ENCODE measurements at places on chromosomes 11 and 22.
A peak's percentile ranks its signal among the peaks of the same experiment; 100 is the strongest.

- DNase-seq, result no peak
Observed at GRCh38 chr11:106424111-106424510, 346.6 kb downstream of the AASDHPPT start.

GRCh38 chr11:9600644-9601036 lies 27.2 kb downstream of the WEE1 start:
- DNase-seq, result no peak

DNA sequence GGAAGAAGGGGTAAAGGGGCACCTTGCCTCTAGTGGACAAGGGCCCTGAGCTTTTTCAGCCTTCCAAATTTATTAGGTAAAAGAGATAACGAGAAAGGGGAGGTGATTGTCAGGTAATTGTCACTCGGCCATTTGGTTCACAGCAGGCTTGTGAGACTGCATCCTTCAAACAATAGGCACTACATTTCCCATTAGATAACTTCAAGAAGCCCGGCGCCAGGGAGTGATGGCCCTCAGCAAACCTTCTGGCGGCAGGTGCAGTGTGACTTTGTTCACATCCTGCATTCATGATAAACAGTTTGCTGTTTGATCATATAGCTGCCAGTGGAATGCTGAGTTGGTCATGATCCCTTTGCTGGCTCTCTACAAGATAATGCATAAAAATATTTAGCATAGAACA lies 185.1 kb downstream of the CWF19L2 start:
- no peak for DNase-seq

GRCh38 chr11:37710031-37710430 lies 1112.0 kb upstream of the RAG2 start:
- no peak for DNase-seq

GRCh38 chr11:118820412-118821357 lies 29.7 kb upstream of the DDX6 start:
- no peak for DNase-seq

GRCh38 chr11:93468290-93468689 lies 74.9 kb downstream of the SMCO4 start:
- DNase-seq, result no peak

GRCh38 chr11:55936300-55936699 lies at the start of gene OR5I1:
OR5I1 (minus strand) TSS chr11:55936400; CDS start chr11:55936400, 0 bp downstream.
- no peak for DNase-seq

- no peak for DNase-seq
Observed at GRCh38 chr11:86874304-86875056, 74.1 kb downstream of the PRSS23 start.

GRCh38 chr11:116927163-116927974 lies 89.9 kb upstream of the APOA1 start:
- DNase-seq, result peak; percentile 32

GRCh38 chr11:1100417-1101245 lies 26.0 kb downstream of the MUC2 start:
- DNase-seq, result no peak

GRCh38 chr11:98104249-98104648 lies 916.5 kb upstream of the CNTN5 start:
- no peak for DNase-seq

GRCh38 chr11:110948112-110948511 lies 235.9 kb upstream of the ARHGAP20 start:
- DNase-seq, result no peak

GRCh38 chr11:65501186-65501471 lies 2.3 kb downstream of the MALAT1 start:
- no peak for DNase-seq

DNA sequence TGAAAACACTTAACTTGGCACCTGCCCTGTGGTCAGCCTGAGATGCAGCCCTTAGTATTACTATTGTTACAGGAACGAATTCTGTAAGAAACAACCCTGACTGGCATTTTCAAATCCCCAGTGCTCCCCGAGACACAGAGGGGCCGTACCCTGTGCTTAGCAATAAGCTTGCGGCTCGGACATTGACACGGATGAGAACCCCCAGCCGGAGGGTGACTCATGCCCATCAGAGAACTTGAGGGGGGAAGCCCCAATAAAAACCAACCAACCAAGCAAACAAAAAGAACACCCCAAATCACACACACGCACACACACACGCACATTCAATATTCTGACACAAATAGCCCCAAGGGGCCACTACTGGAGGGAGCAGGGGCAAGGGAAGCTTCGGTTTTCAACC lies 63.8 kb downstream of the SHISAL1 start:
- no peak for DNase-seq

DNA sequence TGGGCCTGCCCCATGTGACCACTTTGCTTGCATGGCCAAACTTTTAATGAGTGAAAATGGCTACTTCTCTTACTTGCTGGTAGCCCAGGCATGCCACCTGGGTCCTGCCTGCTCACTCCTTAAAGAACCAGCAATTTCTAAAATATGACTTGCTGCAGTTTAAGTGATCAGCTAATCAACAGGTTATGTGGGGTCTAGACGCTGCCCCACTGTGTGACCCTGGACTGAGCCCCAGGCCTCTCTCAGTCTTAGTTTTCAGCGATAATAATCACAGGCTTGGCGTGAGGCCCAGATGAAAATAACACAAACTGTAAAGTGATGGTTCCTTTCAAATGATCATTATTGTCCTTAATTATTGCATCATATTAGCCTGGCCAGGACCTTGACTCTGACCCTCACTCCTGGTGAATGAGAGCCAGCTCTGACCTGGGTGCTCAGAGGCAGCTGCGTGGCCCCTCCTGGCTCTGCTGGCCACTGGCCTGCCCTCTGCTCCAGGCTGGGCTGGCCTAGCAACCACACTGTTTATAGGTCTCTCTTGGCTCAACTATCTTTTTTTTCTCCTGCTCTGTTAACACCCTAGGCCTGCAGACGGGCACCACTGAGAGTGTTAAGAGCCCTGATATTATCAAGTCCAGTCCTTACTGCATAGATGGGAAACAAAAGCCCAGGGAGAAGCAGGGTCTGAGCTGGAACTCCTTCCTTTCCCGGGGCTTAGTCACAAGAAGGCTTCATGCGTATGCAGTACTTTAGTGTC lies 89.7 kb downstream of the RRM1 start:
- no peak for DNase-seq

DNA sequence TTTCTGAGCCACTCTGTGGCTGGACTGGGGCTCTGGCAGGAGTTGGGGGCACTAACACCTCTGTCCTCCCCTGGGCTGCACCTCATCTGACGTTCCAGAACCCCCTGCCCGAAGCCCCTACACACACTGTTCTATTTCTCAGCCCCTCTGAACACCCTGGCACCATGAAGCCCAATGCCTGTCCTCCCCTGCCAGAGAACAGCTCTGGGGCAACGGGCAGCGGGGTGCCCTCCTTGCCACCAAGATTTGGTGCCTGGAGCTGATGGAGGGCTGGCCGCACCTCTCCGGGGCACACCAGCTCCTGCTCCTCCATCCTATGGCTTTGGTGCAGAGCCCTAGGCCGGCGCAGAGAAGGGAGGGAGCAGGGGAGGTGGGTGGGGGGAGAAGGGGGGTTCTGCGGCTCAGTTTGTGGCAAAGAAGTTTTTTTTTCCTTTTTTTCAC lies 16.3 kb downstream of the DUSP8 start:
- no peak for DNase-seq

DNA sequence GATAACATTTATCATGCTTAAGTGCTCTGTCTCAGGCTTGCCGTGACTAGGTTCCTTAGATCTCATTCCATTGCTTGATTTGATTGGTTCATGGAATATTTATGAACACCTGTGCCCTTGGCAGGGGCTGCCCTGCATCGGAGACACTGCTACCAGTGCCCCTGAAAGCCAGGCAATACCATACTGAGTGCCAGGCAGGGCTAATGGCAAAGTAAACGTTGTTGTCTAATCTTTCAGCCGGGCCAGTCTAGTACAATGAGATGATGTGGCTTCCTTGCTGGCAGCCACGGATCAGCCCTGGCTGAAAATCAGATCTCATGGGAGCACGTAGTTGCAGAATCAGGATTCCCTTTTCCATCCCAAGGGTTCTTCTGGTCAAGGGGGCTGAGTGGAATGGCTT lies 5.0 kb upstream of the PGA3 start:
- no peak for DNase-seq

- no peak for DNase-seq
Observed at GRCh38 chr11:394034-394857, at the start of gene PKP3. PKP3 (plus strand) TSS chr11:394209; CDS start chr11:394293, 84 bp downstream.

DNA sequence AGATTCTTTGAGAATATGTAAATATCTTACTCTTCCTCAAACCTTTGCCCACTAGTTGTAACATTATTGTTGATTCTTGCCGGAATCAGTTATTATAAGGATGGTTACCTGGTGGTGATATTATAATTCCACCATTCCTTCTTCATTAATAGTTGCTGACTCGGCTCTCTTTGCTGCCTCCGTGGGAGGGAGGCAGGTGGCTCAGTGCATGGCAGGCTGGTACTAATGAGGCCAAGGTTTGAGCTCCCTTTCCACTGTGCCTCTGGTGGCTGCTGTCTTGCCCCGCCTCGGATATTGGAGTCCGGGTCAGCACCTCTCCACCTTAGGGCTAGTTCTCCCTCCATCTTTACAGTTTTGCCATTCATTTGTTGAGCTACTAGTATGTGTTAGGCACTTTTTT lies 12.7 kb downstream of the CD6 start:
- DNase-seq, result no peak

- no peak for DNase-seq
Observed at GRCh38 chr11:16791191-16791961, 52.9 kb downstream of the C11orf58 start.

DNA sequence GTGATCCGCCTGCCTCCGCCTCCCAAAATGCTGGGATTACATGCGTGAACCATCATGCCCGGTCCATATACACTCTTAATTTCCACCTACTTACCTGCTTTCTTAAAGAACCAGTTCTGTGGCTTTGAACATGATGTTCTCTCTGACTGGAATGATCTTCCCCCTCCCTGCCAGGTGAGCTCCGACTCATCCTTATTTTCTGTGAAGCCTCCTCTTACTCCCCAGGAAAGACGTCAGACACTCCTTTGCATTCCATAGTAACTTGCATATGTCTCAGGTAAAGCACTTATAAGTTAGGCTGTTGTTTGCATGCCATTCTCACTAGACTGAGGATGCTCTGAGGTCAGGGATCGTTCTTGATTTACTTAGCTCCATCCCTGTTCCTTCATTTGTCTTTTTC lies 91.8 kb upstream of the RAB1B start:
- DNase-seq, result no peak

DNA sequence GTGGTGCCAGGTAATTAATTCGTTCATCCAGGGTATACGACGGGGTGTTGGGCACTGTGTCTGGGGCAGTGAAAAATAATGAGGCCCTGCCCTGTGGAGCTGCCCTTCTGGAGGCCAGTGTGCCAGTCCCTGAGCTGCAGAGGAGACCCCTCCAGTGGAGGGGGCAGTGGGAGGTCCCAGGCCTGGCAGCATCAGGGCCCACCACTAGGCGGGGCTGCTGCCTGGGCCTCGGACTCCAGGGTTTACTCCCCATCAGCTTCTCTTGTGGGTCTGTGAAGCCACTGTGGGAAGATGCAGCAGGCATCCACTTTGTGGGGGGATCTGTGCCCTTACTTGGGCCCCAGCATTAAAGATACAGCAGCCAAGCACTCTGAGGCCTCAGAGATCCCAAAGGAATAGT lies 17.4 kb upstream of the TMPRSS6 start:
- no peak for DNase-seq

DNA sequence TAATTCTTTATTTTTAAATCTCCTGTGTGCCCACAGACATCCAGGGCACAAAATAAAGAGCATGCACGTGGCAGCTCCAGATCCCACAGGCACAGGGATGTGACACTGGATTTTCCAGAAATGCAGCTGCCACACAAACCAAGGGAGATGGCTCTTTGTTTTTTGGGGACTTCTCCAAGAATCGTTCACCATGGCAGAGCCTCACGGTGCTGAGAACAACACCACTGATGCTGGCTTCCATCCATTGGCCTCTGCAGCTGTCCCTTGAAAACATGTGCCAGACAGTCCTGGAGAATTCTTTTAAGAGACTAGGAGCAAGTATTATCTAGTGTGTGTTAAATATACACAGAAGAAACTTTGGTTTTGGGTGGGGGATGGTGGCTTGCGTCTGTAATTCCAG lies 108.4 kb upstream of the SLC22A12 start:
- DNase-seq, result no peak

- DNase-seq, result no peak
Observed at GRCh38 chr11:9849389-9849788, 185.5 kb downstream of the SWAP70 start.

DNA sequence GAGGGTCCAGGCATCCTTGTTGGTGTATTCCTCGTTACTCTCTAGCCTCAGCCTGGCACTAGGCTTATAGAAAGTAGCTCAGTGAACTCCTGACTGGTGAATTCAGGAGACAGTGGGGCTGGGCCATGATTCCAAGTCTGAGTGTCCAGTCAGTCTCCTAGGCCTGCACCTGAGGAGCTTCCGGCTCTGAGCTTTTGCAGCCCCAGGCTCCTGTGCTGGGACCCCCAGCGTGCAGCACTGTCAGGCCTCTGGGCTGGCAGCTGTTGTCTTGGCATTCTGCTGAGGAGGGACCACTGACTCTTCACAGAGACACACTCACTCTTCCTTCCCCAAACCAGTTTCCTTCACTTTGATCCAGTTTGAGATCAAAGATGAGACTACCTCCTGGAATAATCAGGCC lies 82.4 kb downstream of the CTTN start:
- DNase-seq, result no peak

DNA sequence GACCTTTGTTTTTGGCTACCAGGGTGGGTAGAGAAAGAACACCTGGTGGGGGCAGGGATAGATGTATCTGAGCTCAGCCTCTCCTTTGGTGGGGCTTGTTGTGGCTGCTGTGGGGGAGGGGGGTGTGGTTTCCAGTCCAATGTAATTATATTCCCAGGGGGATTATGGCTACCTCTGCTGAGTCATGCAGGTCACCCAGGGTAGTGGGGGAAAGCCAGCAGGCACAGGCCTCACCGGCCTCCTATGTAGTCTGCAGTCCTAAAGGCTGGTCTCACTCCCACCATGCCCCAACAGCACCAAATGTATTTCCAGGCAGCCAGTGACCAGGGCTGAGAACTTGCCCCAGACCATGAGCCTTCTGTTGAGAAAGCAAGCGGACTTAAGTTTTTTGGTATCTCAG lies 119.6 kb downstream of the DYNC2H1 start:
- no peak for DNase-seq

GRCh38 chr11:110338684-110339083 lies 42.3 kb upstream of the RDX start:
- DNase-seq, result no peak

- DNase-seq, result no peak
Observed at GRCh38 chr11:44334356-44335004, 24.5 kb upstream of the ALX4 start.

DNA sequence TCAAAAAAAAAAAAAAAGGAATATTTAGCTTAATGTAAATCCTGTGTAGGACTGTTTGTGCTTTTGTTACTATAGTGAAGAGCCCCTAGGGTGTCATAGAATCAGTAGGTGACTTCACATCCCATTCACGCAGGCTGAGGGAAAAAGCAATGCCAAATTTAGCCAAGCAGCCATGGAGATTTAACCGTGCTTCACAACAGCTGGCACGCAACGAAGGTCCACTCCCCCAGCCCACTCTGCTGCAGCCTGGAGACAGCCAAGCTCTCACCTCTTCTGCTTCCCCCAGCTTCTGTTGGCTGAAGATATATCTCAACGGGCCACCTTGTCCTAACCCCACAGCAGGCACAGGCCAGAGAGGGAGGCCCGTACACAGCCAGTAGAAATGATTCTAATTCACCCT lies 78.8 kb upstream of the BID start:
- no peak for DNase-seq

All from activated T-cell treated with anti-CD3 and anti-CD28 coated beads for 1 hour (primary cell).